ENCODE measurements at places on chromosomes 4 and X.

DNA sequence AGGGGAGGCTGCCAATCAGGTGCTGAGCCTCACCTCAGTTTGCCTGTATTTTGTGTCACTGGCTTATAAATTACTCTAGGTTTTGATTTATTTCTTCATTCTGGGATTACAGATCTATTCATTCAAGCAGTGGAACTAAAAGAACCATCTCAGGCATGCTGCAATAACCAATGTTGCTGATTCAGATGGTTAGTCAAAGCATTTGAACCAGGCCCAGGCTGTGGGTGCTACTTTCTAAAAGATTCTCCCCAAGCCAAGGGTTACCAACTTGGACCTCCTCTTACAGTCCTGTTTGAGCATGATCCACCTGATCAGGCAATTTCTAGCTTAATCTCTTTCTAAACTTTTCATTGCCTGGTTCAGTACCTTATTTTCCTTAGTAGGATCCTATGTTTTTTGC is 67.2 kb downstream of the TMEM131L start:
- no peak for DNase-seq

- no peak for DNase-seq
These were observed 237.2 kb downstream of the EVC2 start for GRCh38 chr4:5471206-5471605.

- DNase-seq = no peak
These were observed 199.2 kb downstream of the SHROOM3 start for GRCh38 chr4:76634220-76634619.

DNA sequence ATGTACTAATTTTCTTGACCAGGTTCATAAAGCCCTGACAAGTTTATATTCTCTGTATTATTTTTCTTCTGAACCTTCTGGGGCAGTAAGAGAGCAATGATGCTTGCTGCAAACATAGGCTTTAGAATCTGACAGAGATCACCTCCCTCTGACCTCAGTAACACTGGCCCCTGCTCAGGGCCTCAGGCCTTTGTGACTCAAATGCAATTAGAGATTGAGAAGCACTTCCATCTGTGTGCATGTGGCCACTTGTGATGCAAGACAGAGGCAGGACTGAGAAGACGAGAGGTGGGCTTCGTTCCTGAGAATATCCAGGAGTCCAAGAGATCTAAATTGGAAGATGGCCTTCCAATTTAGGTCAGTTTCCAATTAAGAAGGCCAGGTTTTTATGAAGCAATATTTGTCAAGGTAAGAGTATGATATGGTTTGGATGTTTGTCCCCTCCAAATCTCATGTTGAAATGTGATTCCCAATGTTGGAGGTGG is 82.8 kb upstream of the VEGFC start:
- no peak for DNase-seq

DNA sequence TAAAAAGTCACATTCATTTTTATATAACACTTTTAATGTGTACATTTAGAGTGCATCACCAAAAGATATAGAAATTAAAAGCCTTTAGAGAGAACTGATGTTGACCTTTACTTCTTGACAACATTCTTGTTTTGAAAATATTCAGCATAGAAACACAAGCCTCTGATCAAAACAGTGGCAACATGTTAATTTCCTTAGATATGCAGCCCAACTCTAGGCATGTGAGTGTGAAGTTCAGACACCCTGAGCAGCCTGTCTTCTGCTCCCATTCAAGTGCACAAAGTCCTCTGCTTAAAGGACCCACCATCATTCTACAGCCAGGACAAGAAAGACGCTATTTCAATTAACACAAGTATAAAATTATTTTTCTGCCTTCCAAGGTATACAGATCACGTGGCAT is 60.0 kb downstream of the PPP3CA start:
- peak; percentile 14 for DNase-seq

DNA sequence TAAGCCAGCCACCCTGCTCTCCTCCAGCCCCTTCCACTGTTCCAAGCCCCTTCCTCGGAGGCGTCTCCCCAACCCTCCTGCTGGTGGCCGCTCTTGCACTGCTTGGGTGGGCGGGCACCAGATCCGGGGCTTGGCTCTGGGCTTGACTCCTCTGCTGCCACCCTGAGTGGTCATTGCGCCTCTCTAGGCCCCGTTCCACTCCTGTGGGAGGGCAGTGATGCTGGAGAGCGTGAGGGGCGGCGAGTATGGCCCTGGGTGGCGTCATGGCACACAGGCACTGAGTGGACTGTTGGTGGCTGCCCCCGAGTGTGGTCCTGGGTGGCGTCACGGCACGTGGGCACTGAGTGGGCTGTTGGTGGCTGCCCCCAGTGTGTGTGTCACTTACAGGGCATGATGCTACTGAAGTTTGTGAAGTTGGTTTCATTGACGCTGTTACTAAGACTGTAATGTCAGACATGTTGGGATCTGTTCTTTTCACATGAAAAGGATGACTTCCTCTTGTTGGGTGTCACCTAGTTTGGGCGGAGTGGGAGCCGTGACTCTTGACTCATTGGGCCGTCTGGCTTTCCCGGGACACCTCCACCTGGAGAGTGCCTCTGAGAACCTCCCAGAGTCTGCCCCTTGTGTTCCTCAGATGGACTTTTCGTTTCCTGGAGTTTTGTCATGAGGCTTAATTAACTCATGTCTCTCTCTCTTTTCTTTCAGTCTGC is 55.9 kb upstream of the HGFAC start:
- DNase-seq = no peak

- DNase-seq = no peak
These were observed 83.6 kb downstream of the GAB1 start for GRCh38 chr4:143420227-143420626.

DNA sequence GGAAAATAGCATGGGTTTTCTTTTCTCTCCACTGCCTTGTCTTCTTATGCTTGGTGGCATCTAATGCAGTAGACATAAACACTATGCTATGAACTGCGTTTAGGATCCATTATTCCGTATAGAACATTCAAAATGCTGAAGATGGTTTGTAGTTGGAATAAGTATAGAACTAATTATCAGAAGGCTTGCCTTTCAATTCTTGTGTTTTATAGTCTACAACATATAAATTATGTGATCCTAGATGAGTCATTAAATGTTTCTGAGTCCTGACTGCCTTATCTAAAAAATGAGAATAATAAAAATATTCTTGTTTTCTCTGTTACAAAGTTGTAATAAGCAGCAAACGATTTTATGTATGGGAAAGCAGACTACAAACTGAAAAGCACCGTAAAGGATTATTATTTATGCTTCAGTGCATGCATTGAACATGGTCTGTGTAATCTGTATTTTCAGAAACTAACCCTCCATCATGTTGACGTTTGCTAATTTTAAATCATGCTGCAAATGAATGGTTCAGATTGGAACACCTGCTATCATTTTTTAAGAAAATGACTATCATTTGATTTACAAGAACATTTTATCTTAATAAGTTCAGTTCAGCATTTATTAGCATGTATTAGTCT is 335.9 kb upstream of the AADAT start:
- DNase-seq = no peak

- no peak for DNase-seq
These were observed 279.8 kb downstream of the DHRSX start for GRCh38 chrX:2220829-2221567.

DNA sequence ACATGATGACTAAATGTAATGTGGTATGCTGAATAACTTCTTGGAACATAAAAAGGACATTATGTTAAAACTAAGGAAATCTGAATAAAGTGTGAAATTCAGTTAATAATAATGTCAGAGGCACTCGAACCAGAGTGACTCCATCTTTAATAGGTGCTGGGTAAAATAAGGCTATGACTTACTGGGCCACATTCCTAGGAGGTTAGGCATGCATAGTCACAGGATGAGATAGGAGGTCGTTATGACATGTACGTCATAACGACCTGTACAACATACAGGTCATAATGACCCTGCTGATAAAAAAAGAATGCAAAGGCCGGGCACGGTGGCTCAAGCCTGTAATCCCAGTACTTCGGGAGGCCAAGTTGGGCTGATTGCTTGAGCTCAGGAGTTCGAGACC is 28.9 kb upstream of the OPHN1 start:
- DNase-seq = no peak

GRCh38 chr4:7424553-7425111 is 10.1 kb downstream of the PSAPL1 start:
- no peak for DNase-seq

GRCh38 chrX:19863212-19863856 is 24.1 kb downstream of the SH3KBP1 start:
- DNase-seq = no peak

- no peak for DNase-seq
These were observed 33.7 kb upstream of the WDR17 start for GRCh38 chr4:176031922-176032321.
